ENCODE measurements at places on chromosomes 4 and X.

DNA sequence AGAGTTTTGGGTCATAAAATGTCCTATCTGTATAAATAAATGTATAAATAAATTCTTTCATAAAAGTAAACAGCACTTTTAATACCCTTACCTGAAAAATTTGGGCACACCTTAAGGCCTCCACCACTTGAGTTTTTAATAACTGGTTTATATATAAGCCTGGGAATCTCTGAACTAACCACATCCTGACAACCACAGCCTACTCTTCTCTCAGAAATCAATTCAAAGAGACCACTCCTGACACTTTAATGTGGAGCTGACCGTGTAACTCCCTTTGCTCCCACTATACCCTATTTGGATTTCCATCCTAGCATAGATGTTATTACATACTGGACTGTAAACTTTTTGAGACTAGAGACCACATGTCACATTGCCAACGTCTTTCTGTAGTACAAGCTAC, 3.5 kb downstream of the FBXL5 start:
- DNase-seq: no peak

DNA sequence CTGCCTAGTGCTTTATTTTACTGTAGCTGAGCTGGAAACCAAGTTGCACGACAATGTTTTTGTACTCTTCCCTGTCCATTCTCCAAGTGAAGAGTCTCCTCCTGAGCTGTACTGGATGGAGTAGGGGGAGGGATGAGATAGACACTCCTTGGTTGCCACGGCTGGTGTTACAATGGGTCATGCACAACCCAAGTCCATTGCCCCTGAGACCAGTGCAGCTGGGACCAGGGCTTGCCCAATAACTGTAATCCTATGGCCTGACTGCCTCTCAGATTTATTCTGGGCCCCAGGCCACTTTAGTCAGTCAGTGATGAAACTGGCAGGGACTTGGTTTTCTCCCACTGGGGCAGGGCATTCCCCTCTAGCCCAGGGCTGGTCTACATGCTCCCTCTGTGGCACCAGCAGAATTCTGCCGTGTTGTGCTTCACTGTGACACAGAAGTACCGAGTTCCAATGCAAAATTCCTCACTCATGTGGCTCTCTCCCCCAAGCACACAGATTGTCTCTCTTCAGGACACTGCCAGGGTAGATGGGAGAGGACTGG, 203.3 kb upstream of the PCDH18 start:
- DNase-seq: no peak

DNA sequence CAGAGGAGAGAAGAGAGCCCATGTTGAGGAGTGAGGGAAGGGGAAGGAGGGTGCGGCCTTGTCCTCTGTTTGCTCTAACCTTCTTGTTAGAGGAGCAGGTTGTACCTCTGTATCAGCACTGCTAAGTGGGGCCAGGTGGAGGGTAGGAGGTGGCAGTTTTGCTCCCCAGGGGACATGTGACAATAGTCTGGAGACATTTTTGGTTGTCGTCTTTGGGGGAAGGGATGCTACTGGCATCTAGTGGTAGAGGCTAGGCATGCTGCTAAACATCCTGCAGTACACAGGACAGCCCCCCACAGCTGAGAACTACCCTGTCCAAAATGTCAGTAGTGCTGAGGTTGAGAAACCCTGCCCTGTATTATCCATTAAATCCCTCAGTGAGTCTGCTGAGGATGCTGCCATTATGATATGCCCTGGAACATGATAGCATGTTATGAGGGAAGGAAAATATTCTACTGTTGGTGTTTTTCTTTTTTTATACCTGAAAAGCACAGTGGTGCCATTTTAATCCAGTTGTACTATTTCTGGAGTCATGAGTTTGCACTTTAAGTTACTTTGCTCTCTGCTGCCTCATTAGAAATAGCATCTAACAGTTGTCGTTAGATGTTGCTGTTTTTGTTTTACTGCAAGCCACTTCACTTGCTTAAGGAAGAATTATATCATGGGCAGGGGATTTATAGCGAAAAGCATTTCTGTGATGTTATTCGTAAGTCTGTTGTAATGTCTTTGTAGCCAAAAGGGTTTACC, 90.6 kb downstream of the LRP2BP start:
- peak; percentile 12 for DNase-seq

DNA sequence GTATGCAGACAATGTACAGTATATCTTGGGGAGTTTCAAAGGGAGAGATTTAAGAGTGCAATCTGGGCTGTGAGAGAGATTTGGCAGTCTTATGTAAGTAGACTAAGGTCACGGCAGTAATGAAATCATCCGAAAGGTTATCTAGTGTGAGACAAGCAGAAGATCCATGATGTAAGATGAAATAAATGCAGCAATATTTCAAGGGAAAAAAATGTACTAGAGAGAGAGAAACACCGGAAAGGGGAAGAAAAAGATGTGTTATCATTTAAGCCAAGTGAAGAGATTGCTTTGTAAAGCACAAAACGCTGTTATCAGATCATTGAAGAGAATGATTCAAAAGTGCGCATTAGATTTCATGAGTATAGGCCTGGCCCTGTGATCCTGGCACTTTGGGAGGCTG, 88.4 kb upstream of the GUCY1A1 start:
- peak; percentile 88 for DNase-seq

- DNase-seq: peak; percentile 14
These were observed 694 bp downstream of the PDS5A start for GRCh38 chr4:39976945-39977488.

- DNase-seq: no peak
These were observed 422.2 kb downstream of the PDHA2 start for GRCh38 chr4:96262057-96262456.

DNA sequence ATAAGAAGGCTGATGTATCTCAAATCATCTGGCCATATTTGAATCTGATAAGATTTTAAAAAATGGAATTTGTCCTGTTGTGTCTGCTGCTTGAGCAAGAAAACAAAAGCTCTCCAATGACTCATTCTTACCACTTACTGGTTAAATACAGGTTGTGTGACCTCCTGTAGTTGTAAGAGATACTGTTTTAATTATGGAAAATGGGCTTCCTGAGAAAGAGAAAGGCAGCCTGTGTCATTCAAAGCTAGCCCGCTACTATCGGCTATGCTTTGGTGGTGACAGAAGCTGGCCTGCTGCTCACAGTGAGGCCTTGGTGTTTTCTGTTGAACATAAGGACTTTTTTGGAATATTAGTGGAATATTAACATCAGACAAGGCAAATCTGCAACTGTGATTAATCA, 1722.1 kb upstream of the PCDH10 start:
- DNase-seq: no peak

GRCh38 chrX:109840585-109840984, 107.5 kb upstream of the ACSL4 start:
- no peak for DNase-seq

GRCh38 chrX:41302370-41302769, 31.6 kb upstream of the DDX3X start:
- no peak for DNase-seq

All from SK-N-DZ (cell line).